Sigmoid colon (tissue), 7 donors: ENCODE measurements at places on chromosomes 16 and 17.

GRCh38 chr17:78412403-78412802 lies 34.0 kb downstream of the PGS1 start:
- H3K4me1 ChIP-seq = no peaks in the 10 kb centered on the region
- no peak for DNase-seq
- no peaks in the 10 kb centered on the region for H3K27me3 ChIP-seq
- H3K27ac ChIP-seq = peak overlapping the region; percentile 4

DNA sequence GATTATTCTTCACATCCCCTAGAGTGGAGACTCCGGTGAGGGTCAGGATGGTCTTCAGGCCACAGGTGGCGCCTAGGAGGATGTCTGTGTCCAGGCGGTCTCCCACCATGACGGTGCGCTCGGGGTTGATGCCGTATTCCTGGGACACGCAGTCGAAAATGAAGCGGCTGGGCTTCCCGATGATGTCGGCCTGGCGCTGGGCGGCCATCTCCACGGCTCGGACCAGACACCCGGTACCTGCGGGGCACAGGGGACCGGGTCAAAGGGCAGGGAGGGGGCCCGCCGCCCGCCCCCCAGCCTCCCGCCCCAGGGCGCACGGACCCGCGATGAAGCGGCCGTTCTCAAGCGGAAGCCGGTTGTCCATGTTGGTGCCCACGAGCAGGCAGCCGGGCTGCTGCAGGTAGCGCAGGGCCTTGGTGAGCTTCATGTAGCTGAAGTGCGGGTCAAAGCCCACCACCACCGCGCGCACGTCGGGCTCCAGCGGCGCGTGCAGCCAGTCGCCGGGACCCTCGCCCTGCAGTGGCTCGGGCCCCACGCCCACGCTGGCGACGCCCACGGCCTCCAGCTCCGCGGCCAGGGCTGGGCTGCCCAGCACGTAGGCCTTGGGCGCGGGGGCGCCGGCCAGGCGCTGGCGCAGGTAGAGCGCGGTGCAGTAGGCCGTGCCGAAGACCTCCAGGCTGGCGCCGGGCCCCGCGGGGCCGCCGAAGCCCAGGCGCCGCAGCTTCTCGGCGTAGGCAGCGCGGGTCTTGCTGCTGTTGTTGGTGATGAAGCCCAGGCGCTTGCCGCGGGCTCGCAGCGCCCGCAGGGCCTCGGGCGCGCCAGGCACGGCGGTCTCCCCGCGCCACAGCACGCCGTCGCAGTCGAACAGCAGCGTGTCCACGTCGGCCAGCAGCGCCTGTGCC lies 572 bp downstream of the PGP start:
- peak overlapping the region; percentile 93 for H3K27ac ChIP-seq
- H3K4me3 ChIP-seq = peak overlapping the region; percentile 80
- H3K36me3 ChIP-seq = peaks cover 2% of the 10 kb centered on the region
- H3K27me3 ChIP-seq = no peaks in the 10 kb centered on the region
- peaks cover 25% of the 10 kb centered on the region for H3K4me1 ChIP-seq

DNA sequence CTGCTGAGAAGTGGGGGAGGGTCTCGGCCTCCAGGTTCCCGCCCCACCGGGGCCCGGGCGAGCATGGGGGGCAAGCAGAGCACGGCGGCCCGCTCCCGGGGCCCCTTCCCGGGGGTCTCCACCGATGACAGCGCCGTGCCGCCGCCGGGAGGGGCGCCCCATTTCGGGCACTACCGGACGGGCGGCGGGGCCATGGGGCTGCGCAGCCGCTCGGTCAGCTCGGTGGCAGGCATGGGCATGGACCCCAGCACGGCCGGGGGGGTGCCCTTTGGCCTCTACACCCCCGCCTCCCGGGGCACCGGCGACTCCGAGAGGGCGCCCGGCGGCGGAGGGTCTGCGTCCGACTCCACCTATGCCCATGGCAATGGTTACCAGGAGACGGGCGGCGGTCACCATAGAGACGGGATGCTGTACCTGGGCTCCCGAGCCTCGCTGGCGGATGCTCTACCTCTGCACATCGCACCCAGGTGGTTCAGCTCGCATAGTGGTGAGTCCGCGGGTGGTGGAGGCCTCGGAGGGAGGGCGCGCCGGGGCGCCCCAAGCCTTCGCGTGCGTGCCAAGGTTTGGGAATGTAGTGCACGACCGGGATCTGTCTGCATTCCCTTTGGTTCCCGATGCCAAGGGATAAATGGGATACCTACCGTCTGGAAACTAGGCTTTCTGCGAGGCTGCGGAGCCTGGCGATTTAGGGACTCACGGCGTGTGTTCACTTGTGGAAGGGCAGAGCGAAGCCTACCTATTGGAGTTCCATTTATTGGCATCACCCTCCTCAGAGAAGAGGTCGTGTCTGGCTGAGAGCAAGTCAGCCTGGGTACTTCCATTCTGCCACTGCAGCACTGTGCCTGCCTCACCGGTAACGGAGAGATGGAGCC lies 1.0 kb downstream of the ZNRF1 start:
- DNase-seq = peak; percentile 80
- H3K27me3 ChIP-seq = no peaks in the 10 kb centered on the region
- H3K4me3 ChIP-seq = peak overlapping the region; percentile 90

- no peak for DNase-seq
- H3K27ac ChIP-seq = no peak overlapping the region
- H3K4me1 ChIP-seq = no peaks in the 10 kb centered on the region
- no peak overlapping the region for H3K4me3 ChIP-seq
- H3K27me3 ChIP-seq = no peaks in the 10 kb centered on the region
- no peaks in the 10 kb centered on the region for H3K36me3 ChIP-seq
These were observed 481.9 kb upstream of the ERCC4 start for GRCh38 chr16:13438064-13438463.

DNA sequence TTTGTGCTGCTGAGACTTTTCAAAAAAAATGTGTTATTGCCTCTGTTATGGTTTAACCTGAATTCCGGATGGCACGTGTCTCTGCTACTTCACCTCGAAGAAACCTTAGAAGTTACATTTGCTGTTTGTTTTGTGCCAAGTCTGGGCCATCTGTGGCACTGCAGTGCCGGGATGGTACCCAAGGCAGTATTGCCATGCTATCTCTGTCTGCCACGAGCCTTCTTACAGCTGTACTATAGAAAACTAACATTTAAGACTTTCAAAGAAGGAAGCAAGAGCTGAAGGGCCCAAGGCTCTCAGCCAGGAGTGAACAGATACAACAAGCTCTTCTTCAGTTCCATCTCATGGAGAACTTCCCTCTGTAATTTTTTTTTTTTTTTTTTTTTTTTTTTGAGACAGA lies 73.7 kb upstream of the NOL11 start:
- H3K4me3 ChIP-seq = no peak overlapping the region
- H3K27me3 ChIP-seq = no peaks in the 10 kb centered on the region
- no peaks in the 10 kb centered on the region for H3K36me3 ChIP-seq
- DNase-seq = no peak
- H3K4me1 ChIP-seq = no peaks in the 10 kb centered on the region

DNA sequence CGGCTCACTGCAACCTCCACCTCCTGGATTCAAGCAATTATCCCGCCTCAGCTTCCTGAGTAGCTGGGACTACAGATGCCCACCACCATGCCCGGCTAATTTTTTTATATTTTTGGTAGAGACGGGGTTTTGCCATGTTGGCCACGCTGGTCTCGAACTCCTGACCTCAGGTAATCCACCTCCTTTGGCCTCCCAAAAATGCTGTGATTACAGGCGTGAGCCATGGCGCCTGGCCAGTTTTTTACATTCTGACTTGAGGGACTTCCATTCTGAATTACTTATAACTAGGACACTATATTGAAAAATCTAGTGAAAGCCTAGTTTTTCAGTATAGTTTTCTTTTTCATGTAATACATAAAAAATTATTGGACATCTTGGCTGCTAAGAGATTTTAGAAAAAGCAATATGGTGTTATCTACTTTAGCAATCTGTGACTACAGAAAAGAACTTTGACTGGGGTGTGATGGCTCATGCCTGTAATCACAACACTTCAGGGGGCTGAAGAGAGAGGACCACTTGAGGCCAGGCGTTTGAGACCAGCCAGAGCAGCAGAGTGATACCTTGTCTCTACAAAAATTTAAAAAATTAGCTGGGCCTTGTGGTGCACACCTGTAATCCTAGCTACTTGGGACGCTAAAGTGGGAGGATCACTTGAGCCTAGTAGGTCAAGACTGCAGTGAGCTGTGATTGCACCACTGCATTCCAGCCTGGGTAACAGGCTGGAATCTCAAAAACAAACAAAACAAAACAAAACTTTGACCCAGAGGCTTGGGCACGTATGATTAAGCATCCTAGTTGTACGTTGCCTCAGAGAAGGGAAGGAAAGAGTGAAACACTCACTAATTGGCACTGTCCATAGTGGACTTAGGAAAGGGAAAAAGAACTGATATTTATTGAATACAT lies 26.8 kb upstream of the GOSR1 start:
- H3K4me1 ChIP-seq = no peaks in the 10 kb centered on the region
- no peak for DNase-seq

GRCh38 chr17:48544349-48545021 lies 424 bp downstream of the HOXB2 start:
- peak; percentile 99 for DNase-seq
- H3K27ac ChIP-seq = peak overlapping the region; percentile 97
- peaks cover 64% of the 10 kb centered on the region for H3K4me1 ChIP-seq
- peak overlapping the region; percentile 82 for H3K4me3 ChIP-seq

GRCh38 chr17:57633236-57633635 lies 111.9 kb downstream of the CCDC182 start:
- no peaks in the 10 kb centered on the region for H3K4me1 ChIP-seq
- no peaks in the 10 kb centered on the region for H3K36me3 ChIP-seq
- H3K27ac ChIP-seq = no peak overlapping the region
- no peak overlapping the region for H3K4me3 ChIP-seq
- no peaks in the 10 kb centered on the region for H3K27me3 ChIP-seq
- DNase-seq = no peak

GRCh38 chr16:3857189-3858043 lies 23.1 kb downstream of the CREBBP start:
- no peaks in the 10 kb centered on the region for H3K4me1 ChIP-seq
- peak; percentile 80 for DNase-seq
- H3K27me3 ChIP-seq = no peaks in the 10 kb centered on the region
- no peak overlapping the region for H3K4me3 ChIP-seq
- H3K36me3 ChIP-seq = no peaks in the 10 kb centered on the region

GRCh38 chr17:57603978-57604377 lies 141.1 kb downstream of the CCDC182 start:
- DNase-seq = no peak
- H3K4me1 ChIP-seq = peaks cover 23% of the 10 kb centered on the region
- H3K36me3 ChIP-seq = no peaks in the 10 kb centered on the region
- no peak overlapping the region for H3K4me3 ChIP-seq
- peak overlapping the region; percentile 54 for H3K27ac ChIP-seq

- no peaks in the 10 kb centered on the region for H3K4me1 ChIP-seq
- DNase-seq = no peak
- no peaks in the 10 kb centered on the region for H3K27me3 ChIP-seq
- no peak overlapping the region for H3K4me3 ChIP-seq
These were observed 27.3 kb downstream of the TTYH2 start for GRCh38 chr17:74240618-74241205.

- H3K36me3 ChIP-seq = no peaks in the 10 kb centered on the region
- H3K4me3 ChIP-seq = no peak overlapping the region
- no peaks in the 10 kb centered on the region for H3K27me3 ChIP-seq
- peaks cover 61% of the 10 kb centered on the region for H3K4me1 ChIP-seq
These were observed 241.1 kb downstream of the PRKCA start for GRCh38 chr17:66543526-66543925.

DNA sequence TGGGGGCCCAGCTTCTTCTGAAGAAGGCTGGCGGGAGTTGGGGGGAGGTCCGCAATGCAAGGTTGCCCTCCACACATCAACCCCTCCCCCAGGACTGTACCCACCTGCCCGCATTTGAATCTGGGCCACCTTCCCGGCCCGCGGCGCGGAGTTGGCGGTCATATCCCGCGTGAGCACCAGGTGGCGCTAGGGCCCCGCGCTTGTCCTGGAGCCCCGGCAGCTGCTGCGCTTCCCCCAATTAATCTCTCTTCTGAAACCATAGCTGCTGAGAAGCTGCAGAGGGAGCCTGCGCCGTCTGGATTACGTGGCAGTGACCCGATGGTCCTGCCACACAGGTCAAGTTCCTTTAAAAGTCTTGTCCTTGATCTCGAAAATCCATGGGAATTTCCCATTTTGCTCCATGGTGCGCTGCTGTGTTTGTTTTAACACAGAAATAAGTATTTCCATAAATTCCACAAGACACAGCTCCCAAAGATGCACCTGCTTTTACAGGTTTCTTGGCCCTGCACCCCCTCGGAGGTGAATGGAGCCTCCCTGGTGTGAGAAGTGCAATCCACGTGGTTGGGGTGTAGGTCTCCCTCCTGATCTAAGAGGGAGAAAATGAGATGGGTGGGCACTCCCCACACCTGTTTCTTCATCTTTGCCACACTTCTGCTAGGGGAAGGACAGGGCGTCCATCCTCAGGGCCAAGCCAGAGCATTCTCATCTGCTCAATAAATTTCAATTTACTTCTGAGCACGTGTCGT lies 22.1 kb downstream of the COX4I1 start:
- H3K27ac ChIP-seq = no peak overlapping the region
- DNase-seq = peak; percentile 89
- no peaks in the 10 kb centered on the region for H3K36me3 ChIP-seq
- no peaks in the 10 kb centered on the region for H3K27me3 ChIP-seq
- H3K4me1 ChIP-seq = no peaks in the 10 kb centered on the region

GRCh38 chr16:87556941-87557459 lies 45.3 kb upstream of the JPH3 start:
- H3K4me3 ChIP-seq = no peak overlapping the region
- H3K27me3 ChIP-seq = no peaks in the 10 kb centered on the region
- H3K27ac ChIP-seq = peak overlapping the region; percentile 54
- no peaks in the 10 kb centered on the region for H3K4me1 ChIP-seq
- peak; percentile 77 for DNase-seq
